ENCODE measurements at places on chromosomes 11 and 22. TPM values are rescaled to one million over a fixed set of nuclear protein-coding genes. Genes with fewer than 3 reads are reported as not detected.

- H3K36me3 ChIP-seq, result no peaks in the 10 kb centered on the region
- H3K27me3 ChIP-seq, result peaks cover 5% of the 10 kb centered on the region
- H3K4me1 ChIP-seq, result no peaks in the 10 kb centered on the region
- H3K4me3 ChIP-seq, result no peak overlapping the region
- DNase-seq, result no peak
These were observed 66.0 kb downstream of the MYEOV start for GRCh38 chr11:69359735-69360480.

- no peak overlapping the region for H3K27ac ChIP-seq
- DNase-seq, result no peak
These were observed 474.8 kb upstream of the CCDC90B start for GRCh38 chr11:83760932-83761331.

DNA sequence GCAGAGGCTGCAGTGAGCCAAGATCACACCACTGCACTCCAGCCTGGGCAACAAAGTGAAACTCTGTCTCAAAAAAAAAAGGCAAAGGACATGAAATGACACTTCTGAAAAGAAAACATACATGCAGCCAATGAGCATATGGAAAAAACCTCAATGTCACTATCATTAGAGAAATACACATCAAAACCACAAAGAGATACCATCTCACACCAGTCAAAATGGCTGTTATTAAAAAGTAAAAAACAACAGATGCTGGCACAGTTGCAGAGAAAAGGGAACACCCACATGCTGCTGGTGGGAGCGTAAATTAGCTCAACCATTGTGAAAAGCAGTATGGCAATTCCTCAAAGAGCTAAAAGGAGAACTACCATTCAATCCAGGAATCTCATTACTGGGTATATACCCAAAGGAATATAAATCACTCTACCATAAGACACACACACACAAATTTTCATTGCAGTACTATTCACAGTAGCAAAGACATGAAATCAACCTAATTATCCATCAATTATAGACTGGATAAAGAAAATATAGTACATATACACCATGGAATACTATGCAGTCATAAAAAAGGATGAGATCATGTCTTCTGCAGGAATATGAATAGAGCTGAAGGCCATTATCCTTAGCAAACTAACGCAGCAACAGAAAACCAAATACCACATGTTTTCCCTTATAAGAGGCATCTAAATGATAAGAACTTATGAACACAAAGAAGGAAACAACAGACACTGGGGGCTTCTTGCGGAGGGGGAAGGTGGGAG, 15.7 kb upstream of the C11orf58 start:
- H3K4me1 ChIP-seq, result no peaks in the 10 kb centered on the region
- H3K27me3 ChIP-seq, result peaks cover 9% of the 10 kb centered on the region
- no peaks in the 10 kb centered on the region for H3K36me3 ChIP-seq

DNA sequence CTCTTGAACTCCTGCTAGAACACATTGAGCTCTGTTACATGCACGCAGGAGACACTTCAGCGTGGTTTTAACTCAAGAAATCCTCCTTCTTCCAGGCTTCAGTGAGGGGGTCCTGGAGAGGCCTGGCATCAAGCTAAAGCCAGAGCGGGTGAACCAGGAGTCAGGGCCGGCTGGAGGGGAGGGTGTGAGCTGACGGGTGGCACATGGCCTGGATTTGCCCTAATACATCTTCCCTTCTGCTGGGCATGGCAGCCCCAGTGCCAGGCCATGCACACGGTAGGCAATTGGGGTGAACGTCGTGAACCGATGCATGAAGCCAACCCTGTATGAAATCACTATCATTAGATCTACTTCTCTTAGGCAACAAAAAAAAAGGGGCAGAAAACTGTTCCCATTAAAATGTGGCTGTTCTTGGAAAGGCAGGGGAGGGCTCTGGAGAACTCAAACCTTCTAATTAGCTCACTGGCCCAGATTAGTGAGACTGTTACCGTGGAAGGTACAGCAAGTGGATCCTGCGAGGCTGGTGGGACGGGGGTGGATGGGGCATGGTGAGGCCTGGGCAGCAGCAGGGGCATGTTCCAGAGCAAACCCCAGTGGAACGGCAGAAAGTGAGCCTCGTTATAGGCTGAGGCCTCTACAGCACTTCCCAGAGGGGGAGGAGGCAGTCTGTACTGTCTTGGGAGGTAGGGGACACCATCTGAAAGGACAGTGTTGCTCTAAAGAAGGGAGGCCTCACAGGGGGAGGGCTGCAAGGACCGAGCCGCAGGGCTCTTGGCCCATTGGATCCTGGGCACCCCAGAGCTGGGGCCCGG, 10.6 kb downstream of the IFT27 start:
- DNase-seq, result no peak
- H3K4me1 ChIP-seq, result no peaks in the 10 kb centered on the region
- H3K4me3 ChIP-seq, result no peak overlapping the region
- no peak overlapping the region for H3K27ac ChIP-seq
- H3K27me3 ChIP-seq, result peaks cover 1% of the 10 kb centered on the region
- peaks cover 17% of the 10 kb centered on the region for H3K36me3 ChIP-seq

DNA sequence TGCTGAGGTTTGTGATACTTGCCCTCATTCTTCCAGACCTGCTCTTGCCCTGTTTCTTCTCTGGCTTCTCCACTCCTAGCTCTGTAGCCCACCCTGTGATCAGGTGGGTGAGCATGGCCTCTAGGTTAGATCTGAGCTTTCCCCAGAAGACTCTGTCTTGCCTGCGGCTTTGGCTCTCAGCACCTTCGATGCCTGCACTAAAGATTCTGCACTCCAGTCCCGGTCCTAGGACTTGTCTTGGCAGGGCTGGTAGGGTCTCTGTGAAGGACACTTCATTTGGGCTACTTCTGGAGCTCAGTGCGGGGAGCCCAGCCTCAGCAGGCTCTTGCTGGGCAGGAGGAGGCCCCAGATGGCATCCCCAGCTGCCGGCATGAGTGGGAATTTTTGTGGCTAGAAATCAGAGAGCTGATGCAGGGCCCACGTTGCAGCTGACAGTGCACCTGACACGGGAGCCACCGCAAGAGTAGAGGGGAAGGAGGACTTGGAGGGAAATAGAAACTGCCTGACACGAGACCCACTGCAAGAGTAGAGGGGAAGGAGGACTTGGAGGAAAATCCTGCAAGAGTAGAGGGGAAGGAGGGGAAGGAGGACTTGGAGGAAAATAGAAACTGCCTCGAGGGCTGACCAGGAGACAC, 226.9 kb upstream of the B3GAT1 start:
- H3K4me1 ChIP-seq, result no peaks in the 10 kb centered on the region
- no peak overlapping the region for H3K27ac ChIP-seq

- DNase-seq, result no peak
- H3K4me3 ChIP-seq, result no peak overlapping the region
- no peak overlapping the region for H3K27ac ChIP-seq
- no peaks in the 10 kb centered on the region for H3K27me3 ChIP-seq
- H3K36me3 ChIP-seq, result peaks cover 17% of the 10 kb centered on the region
These were observed 83.4 kb downstream of the CEP164 start for GRCh38 chr11:117410861-117411710.

DNA sequence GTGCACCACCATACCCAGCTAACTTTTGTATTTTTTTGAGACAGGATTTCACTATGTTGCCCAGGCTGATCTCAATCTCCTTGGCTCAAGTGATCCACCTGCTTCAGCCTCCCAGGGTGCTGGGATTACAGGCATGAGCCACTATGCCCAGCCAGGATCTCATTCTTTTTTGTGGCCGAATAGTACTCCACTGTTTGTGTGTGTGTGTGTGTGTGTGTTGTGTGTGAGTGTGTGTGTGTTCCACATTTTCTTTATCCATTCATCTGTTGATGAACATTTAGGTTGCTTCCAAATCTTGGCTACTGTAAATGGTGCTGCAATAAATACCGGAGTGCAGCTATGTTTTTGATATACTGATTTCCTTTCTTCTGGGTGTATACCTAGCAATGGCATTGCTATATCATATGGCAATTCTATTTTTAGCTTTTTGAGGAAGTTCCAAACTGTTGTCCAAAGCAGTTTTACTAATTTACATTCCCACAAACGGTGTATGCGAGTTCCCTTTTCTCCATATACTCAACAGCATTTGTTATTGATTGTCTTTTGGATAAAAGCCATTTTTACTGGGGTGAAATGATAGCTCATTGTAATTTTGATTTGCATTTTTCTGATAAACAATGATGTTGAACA, 105.4 kb downstream of the TTC28 start:
- no peaks in the 10 kb centered on the region for H3K36me3 ChIP-seq
- DNase-seq, result no peak
- no peak overlapping the region for H3K27ac ChIP-seq
- H3K27me3 ChIP-seq, result peaks cover 5% of the 10 kb centered on the region
- H3K4me3 ChIP-seq, result no peak overlapping the region
- no peaks in the 10 kb centered on the region for H3K4me1 ChIP-seq

- H3K36me3 ChIP-seq, result peaks cover 17% of the 10 kb centered on the region
- H3K27ac ChIP-seq, result no peak overlapping the region
- peaks cover 4% of the 10 kb centered on the region for H3K27me3 ChIP-seq
- H3K4me3 ChIP-seq, result peak overlapping the region; percentile 4
- H3K4me1 ChIP-seq, result peaks cover 51% of the 10 kb centered on the region
These were observed 4.7 kb downstream of the LTBP3 start for GRCh38 chr11:65553301-65554001.

- peak overlapping the region; percentile 52 for H3K27ac ChIP-seq
- H3K4me1 ChIP-seq, result peaks cover 72% of the 10 kb centered on the region
- H3K36me3 ChIP-seq, result peaks cover 20% of the 10 kb centered on the region
- DNase-seq, result no peak
- H3K4me3 ChIP-seq, result no peak overlapping the region
- no peaks in the 10 kb centered on the region for H3K27me3 ChIP-seq
These were observed 22.7 kb upstream of the RRM1 start for GRCh38 chr11:4071914-4072313.

DNA sequence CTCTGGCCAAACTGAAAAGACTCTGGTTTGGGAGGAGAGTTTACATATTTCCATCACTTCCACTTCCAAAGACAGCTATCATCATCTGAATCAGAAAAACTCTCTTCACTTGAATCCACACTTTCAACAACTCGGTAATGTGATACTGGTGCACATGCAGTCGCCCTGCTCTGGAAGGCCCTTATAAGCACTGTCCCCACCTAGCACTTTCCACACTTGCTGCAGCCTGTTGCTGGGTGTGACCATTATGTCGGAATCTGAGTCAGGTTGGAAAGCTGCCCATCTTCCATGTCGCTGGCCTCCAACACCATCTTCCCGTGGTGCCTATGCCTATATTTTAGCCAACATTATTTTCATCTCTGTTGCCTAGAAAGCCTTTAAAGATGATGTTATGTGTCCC, 1.1 kb upstream of the OR10A5 start:
- peaks cover 5% of the 10 kb centered on the region for H3K27me3 ChIP-seq
- H3K36me3 ChIP-seq, result no peaks in the 10 kb centered on the region
- H3K4me1 ChIP-seq, result no peaks in the 10 kb centered on the region
- H3K27ac ChIP-seq, result no peak overlapping the region
- no peak for DNase-seq
- H3K4me3 ChIP-seq, result no peak overlapping the region

GRCh38 chr11:2750682-2751522, 51.1 kb upstream of the KCNQ1OT1 start:
- no peak for DNase-seq
- H3K36me3 ChIP-seq, result no peaks in the 10 kb centered on the region
- H3K4me3 ChIP-seq, result no peak overlapping the region
- no peaks in the 10 kb centered on the region for H3K4me1 ChIP-seq
- H3K27me3 ChIP-seq, result no peaks in the 10 kb centered on the region

GRCh38 chr11:29996016-29996415, 20.8 kb downstream of the KCNA4 start:
- H3K4me3 ChIP-seq, result no peak overlapping the region
- H3K27ac ChIP-seq, result no peak overlapping the region
- DNase-seq, result no peak
- H3K27me3 ChIP-seq, result peaks cover 4% of the 10 kb centered on the region
- H3K4me1 ChIP-seq, result no peaks in the 10 kb centered on the region

DNA sequence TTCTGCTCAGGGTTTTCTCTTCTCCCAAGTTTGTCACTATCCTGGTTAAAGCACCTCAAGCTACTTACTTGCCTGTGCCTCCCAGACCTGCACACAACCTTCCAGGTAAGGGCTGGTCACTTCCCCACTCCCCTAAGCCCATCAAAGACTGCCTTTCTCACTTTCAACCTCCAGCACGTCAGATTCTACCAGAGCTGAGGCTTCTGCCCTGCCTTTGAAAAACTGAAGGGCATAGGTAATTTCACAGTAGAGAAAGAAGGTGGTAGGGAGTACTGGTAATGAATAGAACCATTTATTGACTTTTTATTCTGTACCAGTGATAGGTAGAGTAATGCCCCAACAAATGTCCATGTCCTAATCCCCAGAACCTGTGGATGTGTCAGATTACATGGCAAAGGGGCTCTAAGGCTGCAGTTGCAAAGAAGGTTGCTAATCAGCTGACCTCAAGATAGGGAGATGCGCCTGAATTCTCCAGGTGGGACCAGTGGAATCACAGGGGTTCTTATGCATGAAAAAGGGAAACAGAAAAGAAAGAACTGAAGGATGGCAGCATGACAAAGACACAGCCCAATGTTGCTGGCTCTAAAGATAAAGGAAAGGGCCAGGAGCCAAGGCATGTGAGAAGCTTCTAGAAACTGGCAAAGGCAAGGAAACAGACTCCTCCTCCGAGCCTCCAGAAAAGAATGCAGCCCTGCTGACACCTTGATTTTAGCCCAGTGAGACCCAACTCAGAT, 89.0 kb downstream of the SLC1A2 start:
- peak overlapping the region; percentile 43 for H3K4me3 ChIP-seq
- peaks cover 29% of the 10 kb centered on the region for H3K4me1 ChIP-seq
- no peak for DNase-seq
- peaks cover 2% of the 10 kb centered on the region for H3K36me3 ChIP-seq
- peak overlapping the region; percentile 81 for H3K27ac ChIP-seq

DNA sequence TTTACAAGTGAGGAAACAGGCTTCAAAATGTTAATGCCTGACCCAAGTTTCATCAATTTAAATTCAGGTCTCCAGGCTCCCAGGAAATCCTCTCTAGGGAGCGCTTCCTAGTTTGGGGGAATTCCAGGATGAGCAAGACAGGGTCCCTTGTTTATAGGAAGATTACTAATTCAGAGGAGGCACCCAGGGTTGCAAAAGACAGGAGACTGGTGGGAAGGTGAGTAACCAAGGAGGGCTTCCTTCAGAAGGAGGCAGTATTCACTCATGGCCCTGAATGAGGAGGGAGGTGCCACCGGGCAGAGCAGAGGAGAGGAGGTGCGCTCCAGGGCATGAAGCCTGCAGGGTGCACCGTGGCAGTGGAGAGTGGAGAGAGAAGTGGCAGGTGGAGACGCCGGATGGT, 1.6 kb downstream of the TMEM132A start:
- H3K4me3 ChIP-seq, result peak overlapping the region; percentile 71
- H3K4me1 ChIP-seq, result no peaks in the 10 kb centered on the region
- peaks cover 15% of the 10 kb centered on the region for H3K36me3 ChIP-seq
- peaks cover 1% of the 10 kb centered on the region for H3K27me3 ChIP-seq
- no peak overlapping the region for H3K27ac ChIP-seq

- peaks cover 3% of the 10 kb centered on the region for H3K27me3 ChIP-seq
- no peaks in the 10 kb centered on the region for H3K4me1 ChIP-seq
- H3K36me3 ChIP-seq, result no peaks in the 10 kb centered on the region
- no peak for DNase-seq
- no peak overlapping the region for H3K4me3 ChIP-seq
These were observed 177.3 kb upstream of the NCAM1 start for GRCh38 chr11:112783945-112784322.

- H3K36me3 ChIP-seq, result no peaks in the 10 kb centered on the region
- H3K27me3 ChIP-seq, result no peaks in the 10 kb centered on the region
- DNase-seq, result no peak
- no peak overlapping the region for H3K4me3 ChIP-seq
These were observed 27.5 kb downstream of the KCNA4 start for GRCh38 chr11:29989174-29989970.

OR52H1 gene
- polyA plus RNA-seq, result not detected

OLFML1 gene
- polyA plus RNA-seq, result 0.13 TPM

OR51B5 gene
- polyA plus RNA-seq, result not detected

GDPD4 gene
- not detected for polyA plus RNA-seq

MB gene
- polyA plus RNA-seq, result not detected

POU2F3 gene
- polyA plus RNA-seq, result not detected

OR5A1 gene
- polyA plus RNA-seq, result not detected

C22orf31 gene
- not detected for polyA plus RNA-seq

NFAM1 gene
- 0.30 TPM for polyA plus RNA-seq
